ENCODE measurements at places on chromosomes 6 and 20.

DNA sequence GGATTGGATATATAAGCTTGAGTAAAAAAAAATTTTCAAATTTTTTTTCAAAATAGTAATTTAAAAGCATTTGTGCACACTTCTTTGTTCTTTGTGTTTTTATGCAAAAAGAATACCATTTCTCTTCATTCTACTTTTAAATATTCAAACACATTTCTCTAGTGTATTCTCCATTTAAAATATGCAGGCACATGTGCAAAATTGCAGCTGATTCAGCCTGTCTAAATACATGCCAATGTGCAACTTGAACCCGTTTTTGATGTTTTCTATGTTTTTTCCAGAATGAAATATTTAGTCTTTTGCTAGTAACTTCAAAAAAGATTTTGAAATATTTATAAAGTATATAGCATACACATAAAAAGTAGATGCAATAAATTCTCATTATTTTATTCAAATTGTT is 411.8 kb downstream of the MMUT start:
- DNase-seq: no peak

DNA sequence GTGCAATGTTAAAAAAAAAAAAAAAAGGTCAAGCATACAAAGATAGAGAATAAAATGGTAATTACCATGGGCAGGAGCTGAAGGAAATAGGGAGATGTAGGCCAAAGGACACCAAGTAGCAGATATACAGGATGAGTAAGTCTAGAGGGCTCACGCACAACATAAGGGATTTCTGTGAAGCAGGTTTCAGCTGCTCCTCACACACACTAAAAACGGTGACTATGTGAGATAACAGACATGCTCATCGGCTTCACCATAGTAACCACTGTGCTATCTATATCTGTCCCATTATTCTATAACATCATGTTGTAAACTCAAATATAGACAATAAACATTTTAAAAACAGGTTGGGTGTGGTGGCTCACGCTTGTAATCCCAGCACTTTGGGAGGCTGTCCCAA is 11.6 kb downstream of the SNHG17 start:
- DNase-seq: no peak

DNA sequence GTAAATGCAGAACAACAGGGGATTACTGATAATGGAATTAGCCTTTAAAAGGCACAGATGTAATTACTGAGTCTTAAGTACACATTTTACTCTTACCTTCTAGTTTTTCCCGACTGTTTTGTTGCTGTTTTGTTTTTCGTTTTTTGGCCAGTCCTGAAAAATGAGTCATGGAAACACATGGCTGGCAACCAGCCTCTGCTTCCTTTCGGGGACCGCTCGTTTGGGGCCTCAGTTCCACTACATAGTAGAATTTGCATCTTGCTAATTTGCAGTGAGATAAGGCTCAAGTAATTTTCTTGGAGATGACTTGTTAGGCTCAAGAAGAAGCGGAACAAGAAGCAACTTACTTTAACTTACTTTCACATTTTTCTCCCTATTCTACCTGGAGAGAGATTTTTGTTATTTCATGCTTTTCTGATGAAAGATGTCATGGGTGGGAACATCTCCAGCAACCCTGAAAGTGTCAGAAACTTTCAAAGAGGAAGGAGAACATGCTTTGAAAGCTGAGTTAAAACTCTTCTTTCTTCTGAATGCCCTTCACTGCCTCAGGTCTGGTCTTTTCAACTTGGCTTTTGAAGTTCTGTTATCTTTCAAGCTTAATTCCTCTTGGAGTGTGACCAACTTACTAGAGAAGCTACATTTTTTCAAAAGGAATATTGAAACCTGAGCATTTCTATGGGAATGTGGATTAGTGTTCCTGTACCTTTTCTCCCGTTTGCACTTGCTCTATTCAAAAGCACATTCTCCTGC is 71.5 kb upstream of the HDAC2 start:
- no peak for DNase-seq

- DNase-seq: no peak
Measured at GRCh38 chr20:18849131-18849530, 35.5 kb downstream of the SCP2D1 start.

DNA sequence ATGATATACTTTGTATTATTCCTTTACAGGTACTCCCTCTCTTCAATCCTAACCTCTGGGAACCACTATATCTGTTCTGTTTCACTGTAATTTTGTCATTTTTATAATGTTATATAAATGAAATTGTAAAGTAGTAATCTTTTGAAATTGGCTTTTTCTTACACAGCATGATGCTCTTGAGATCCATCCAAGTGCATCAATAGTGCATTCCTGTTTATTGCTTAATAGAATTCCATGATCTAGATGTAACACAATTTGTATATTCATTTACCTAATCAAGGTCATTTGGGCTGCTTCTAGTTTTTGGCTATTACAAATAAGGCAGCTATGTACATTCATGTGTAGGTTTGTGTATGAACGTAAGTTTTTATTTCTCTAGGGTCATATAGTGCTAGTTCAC is 174.6 kb downstream of the KHDC1L start:
- no peak for DNase-seq

DNA sequence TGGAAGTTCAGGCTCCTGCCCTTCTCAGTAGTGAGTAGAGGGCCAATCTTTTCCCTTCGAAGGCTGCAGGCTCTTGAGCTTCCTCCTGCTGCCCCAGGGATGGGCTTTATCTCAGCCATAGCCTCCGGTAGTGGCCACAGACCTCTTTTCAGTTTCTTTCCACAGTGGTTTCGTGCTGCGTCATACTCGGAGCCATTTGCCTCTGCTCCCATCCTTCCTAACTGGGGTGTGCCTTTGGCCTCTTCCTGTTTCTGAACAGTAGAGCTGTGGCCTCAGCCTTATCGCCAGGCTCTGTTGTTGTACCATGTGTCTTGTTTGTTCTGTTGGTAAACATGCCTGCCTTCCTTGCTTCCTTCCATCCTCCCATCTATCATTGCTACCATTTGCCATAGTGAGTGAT is 54.1 kb downstream of the TULP4 start:
- no peak for DNase-seq

DNA sequence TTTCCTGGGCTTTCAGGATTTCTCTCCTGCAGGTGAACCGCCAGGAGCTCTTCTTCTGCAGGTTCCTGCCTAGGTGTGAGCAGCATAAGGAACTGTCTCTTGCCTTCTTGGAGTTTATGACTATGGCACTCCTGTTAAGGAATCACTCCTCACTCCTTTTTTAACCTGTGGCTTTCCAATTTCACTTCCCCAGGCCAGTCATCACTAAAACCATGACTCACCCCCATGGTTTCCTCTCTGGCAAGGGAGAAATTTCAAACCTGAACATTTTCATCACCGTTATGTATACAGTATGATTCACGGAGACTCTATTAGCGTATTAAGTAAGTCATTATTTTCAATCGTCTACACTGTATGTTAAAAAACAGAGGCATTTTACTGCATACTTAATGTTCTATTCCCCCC is 78.2 kb upstream of the ARID1B start:
- DNase-seq: no peak

DNA sequence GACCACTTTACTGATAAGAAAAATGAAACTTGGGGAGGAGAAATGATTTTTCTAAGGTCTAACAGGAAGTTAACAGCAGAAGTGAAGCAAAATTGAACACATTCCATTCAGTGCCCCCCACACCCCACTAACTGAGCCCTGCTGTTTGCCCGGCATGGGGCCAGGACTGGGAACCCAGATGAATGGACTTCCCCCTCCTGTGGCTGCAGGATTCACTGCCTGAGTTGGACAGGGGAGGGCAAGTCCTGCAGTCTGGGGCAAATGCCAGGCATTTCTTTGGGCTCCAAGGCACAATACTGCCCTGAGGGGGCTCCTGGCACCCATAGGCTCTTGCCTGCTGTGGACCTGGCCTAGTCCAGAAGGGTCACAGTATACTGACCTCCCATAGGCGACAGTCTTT is 28.3 kb downstream of the FYN start:
- DNase-seq: no peak

DNA sequence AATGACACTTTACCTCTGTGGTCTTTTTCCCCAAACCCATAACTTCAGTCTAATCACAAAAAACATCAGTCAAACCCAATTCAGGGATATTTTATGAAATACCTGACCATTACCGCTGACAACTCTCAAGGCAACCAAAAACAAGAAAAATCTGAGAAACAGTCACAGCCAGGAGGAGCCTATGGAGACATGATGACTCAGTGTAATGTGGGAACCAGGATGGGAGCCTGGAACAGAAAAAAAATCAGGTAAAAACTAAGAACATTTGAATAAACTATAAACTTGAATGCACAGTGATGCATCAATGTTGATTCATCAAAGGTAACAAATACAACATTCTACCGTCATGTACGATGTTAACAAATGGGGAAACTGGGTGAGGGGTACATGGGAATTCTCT is 84.1 kb upstream of the TSHZ2 start:
- no peak for DNase-seq

DNA sequence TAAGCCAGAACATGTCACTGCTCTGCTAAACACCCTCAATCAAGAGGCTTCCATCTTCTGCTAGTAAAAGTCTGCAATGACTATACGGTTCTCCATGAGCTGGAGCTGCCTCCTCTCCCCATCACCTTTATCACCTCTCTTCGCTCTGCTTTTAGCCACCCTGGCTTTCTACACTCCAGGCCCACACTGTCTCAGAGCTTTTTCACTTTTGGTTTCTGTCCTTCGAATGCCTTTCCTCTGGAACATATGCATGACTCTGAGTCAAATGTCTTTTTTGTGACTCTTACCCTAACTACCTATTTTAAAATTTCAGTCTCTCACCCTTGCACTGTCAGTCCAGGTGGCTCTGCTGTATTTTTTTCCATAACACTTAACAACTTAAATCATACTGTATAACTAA is 525.4 kb upstream of the RNF217 start:
- DNase-seq: no peak

DNA sequence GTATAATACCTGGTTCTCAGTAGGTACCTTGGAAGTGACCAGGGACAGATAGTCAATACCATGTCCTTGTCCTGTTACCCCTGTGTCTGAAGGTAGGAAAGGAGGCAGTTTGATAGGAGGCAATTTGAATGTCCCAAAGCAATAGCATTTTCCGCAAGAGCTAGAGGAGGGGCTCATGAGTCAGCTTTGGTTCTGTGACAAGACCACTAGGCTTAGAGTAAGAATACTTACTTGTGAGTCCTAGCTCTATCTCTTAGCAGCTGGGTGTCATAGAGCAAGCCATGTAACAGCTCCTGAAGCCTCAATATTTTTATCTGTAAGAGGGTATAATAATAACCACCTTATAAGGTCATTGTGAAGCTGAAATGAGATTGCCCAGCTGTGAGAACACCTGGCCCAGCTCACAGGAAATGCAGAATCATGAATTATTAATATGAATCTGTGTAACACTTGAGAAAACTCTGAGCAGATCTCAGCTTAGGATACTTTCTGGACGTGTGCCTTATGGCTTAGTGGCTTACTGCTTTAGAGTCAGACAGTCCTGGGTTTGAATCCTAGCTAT is 58.6 kb downstream of the DAAM2 start:
- no peak for DNase-seq

DNA sequence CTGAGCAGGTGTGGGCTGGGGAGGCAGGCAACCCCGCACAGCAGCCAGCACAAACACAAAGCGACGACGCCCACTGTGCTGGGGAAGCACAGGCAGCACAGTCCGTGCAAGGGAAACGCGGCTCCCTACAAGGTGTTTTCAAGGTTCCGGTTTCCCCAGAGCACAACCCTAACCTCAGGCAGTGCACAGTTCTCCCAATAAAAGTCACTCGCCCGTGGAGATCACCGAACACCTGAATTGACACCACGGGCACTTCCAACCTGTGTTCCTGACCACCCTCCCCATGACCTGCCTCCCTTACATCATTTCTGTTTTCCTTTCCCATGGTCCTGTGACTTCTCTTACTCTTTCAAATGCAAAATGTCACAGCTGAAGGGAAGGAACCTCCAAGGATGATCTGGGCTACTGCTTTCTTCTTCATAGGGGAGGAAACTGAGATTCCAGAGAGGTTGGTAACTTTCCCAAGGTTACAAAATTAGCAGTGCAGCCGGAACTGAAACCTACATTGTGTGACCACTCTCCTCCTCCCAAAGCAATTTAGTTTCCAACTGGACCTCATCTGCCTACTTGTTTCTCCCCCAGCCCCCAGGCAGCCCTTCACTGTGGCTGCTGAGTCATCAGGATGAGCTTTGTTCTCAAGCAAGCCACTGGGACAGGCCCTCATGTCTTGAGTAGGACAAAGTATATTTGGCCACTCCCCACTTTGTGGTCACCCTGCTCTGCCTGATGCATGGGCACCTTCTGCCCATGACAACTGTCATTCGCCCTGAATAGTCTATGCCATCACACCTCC is 125.3 kb downstream of the ATXN1 start:
- no peak for DNase-seq

DNA sequence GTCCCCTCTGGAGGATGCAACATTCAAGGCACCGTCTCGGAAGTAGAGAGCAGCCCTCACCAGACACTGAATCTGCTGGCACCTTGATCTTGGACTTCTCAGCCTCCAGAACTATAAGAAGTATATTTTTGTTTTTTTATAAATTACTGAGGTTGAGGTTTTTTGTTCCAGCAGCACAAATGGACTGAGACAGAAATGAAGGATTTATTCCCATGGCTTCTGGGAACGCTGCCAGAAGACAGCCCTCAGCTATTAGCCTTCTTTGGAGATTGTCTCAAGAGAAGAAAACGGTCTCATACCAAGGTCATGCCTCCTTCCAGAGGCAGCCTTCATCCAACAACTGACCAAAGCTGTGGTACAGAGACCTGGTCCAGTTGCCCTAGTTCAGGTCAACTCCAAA is 85.4 kb downstream of the CHMP4B start:
- DNase-seq: no peak

DNA sequence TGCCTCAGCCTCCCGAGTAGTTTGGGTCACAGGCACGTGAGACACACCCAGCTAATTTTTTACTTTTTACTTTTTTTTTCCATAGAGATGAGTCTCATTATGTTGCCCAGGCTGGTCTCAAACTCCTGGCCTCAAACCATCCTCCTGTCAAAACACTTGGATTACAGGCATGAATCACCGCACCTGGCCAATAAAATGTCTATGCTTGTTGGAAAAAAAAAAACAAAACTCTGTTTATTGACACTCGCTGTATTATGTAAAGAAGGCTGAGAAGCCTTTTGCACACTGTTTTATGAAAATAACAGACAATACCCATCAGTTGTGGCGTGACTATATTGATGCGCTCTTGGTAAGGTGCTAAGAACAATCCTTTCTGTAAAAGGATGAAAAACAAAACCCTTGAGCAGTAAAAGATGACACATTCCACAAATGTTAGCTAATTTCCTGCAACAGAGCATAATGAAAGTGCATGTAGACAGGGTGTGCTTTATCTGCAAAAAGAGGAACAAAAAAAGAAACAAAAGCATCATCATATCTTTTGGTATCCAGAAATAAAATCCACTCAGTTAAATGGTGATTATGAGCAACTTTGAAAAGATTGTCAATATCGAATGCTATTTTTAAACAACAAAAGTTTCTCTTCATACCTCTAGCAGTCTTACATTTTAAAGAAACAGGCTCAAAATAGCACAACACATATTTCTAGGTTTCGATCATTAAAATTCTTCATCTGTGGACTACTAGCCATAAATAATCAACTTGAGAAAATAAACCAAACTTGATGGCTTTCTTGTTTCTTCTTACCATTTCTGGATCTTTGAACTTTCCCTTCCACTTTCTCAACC is 108.3 kb upstream of the PHACTR1 start:
- DNase-seq: no peak

All from Right ventricle myocardium superior (tissue), 1 donor.